Cardiac muscle cell (in vitro differentiated cells and primary cell): ENCODE measurements at places on chromosomes 16 and 17.

DNA sequence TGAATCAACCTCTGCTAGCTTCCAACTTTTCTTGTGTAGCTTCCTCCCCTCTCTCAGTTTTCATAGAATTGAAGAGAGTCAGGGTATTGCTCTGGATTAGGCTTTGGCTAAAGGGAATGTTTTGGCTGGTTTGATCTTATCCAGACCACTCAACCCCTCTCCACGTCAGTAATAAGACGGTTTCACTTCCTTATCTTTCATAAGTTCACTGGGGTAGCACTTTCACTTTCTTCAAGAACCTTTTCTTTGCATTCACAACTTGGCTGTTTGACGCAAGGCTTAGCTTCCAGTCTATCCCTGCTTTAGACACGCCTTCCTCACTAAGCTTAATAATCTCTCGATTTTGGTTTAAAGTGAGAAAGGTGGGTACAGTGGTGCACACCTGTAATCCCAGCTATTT lies 29.7 kb upstream of the OR1A2 start:
- no peak for DNase-seq

DNA sequence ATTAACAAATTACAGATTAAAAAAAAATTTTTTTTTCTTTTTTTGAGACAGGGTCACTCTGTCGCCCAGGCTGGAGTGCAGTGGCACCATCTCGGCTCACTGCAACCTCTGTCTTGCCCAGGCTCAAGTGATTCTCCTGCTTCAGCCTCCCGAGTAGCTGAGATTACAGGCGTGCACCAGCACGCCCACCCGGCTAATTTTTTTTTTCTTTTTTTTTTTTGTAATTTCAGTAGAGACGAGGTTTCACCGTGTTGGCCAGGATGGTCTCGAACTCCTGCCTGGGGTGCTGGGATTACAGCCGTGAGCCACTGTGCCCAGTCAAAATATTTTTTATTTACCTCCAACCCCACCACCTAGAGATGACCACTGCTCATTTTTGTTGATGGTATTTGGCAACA lies 25.5 kb downstream of the ACTG1 start:
- DNase-seq: no peak

DNA sequence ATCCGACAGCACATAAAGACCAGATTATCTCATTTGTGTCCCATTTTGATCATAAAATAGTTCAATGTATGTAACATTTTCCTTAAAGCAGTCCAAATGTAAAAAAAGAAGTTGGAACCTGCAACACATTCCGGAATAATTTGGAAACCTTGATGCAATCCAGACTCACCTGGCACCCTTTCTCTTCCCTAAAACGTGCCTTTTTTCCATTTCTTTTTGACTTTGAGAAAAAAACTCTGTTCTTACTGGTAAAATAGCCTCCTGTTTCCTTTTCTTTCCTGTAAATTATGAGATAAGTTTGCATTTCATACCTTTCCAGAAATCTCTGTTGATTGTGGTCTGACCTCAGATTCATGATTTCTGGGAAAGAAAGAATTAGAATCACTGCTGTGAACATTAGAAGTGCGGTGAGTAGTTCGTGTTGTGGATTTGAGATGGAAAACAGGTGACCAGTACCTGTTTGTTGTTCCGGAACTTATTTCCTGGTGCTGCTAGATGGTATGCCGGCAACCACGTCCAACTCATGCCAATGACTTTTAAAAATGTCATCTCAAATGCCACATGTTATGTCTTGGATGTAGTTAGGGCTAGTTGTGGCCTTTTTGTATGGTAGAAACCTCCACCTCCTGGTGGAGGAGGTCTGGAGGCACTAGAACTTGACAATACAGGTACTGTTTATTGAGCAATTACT lies 108.1 kb downstream of the SOCS1 start:
- DNase-seq: no peak

DNA sequence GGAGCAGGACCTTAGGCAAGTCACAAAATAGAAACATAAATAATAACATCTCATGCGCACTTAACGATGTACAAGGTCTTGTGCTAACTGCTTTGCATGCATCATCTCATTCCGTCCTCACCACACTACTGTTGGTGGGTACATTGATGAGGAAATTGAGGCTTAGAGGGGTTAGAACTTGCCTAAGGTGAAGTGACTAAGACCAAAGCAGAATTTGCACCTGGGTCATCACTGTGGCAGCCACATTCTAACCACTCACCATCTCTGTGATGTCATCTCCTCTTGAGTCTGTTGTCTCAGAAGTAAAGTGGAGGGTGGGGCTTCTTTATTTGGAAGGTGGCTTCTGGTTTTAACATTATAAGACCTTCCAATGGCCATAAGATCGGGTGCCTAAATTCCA lies 20.4 kb upstream of the TRIM25 start:
- DNase-seq: no peak

GRCh38 chr16:47779201-47780016 lies 318.3 kb downstream of the PHKB start:
- DNase-seq: peak; percentile 74

DNA sequence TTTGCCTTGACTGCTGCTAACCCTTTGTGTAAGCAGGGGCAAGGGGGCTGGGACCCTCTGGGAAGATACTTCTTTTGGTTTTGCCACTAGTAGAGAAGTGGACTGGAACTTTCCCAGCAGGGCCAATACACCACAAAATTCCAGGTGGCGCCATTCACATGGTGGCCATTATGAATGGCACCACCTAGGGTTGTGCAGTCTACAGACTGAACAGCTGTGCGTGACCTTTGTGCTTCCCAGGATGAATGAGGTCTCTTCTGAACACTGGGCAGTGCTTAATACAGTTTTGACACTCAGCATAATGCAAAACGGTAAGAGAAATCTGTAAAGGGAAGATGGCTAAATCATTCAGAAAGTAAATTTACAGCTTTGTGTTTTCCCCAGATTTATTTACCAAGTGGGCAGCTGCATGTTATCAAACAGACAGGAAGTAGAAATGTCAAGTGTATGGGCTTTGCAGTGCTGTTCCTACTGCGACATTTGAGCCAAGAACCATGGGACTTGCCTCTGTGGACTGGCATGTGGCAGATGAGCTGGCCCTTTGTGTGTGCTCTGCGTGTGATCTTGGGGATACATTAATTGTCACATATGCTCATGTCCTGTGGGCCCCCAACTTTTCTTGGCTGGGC lies 9.2 kb downstream of the SYT17 start:
- no peak for DNase-seq

- peak; percentile 56 for DNase-seq
Observed at GRCh38 chr16:66091471-66091891, 275.0 kb upstream of the CDH5 start.

DNA sequence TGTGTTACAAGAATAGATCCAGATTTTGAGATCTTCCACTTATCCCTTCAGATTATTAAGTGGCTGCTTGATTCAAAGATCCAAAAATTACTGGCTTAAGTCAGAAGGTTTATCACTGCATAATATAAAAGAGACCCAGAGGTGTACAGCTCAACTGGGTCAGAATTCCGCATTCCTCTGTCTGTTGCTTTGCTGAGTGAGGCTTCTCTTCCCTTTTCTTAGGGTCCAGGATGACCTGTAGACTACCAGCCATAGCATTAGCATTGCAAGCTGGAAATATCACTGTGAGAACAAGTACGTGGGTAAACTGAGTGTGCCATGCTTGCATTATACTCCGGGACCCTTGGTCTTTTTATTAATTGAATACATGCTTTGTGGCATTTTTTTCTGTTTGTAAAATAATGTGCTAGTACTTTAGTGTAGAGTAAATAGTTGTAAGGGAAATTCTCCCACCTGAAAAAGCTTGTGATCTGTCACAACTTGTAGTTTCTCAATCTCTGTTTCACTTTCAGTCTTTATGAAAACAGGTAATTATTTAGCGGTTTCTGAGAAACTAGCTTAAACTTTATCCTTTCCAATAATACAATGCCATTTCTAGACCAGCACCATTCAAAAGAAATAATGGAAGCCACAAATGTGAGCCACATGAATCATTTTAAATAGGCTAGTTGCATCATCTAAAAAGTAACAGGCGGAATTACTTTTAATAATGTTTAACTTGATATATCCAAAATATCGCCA lies 61.6 kb downstream of the TNRC6C start:
- no peak for DNase-seq

GRCh38 chr17:44043272-44043696 lies 23.2 kb downstream of the LSM12 start:
- peak; percentile 77 for DNase-seq

DNA sequence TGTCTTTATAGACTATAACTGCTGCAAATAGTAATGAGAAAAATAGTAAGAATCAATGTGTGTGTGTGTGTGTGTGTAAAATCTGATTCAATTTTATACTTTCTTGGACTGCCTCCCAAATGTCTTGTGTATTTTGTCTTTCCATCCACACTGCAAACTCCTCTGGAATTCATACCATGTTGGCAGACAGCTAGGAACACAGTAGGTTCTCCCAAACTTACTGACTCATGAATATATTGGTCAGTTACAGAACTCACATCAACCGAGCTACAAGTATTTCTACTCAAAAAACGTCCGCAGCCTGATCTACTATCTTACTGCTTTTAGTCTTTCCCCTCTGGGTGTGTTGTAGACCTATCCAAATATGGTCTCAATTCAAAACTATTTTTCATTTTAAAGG lies 542.7 kb upstream of the PSMD7 start:
- DNase-seq: peak; percentile 24

DNA sequence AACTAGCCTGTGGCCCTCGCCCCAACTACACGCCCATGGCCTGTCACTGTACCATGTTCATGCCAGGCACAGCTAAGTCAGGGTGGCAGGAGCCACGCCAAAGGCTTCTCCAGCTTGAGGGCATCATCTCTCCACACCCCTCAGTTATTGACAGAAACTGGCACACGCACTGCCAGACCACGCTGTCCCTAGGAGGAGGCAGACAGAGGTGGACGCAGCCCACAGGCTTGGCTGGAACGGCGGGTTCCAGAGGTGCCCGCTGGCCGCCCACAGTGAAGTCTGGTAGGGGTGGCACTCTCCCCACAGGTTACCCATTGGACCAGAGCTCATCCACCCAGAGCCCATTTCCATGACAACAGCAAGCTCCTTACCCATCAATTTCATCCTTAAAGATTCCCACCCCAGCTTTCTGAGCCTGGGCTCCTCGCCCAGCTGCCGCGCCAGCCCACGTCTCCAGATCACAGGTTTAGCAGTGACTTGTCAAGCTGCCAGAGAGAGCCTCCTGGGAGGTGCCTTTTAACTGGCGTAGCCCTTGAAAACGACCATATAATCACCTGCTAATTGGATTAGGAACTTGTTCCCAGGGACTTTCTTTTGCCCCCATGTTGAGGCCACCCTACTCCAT lies 27.9 kb downstream of the RPRML start:
- DNase-seq: peak; percentile 8

DNA sequence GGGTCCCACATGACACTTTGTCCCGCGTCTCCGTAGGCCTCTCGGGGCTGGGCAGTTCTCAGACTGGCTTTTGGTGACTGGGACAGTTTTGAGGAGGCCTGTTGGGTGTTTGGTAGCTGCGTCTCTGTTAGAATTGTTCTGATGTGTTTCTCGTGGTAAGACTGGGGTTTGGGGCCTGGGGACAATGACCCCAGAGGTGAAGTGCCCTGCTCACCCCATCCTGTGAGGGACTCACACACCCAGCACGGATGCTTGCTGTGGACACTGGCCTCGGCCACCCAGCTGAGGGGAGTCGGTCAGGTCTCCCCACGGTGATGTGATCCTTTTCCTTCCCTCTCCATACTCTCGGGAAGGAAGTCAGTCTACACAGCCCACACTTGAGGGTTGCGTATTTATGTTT lies 50.3 kb downstream of the METRNL start:
- DNase-seq: no peak

DNA sequence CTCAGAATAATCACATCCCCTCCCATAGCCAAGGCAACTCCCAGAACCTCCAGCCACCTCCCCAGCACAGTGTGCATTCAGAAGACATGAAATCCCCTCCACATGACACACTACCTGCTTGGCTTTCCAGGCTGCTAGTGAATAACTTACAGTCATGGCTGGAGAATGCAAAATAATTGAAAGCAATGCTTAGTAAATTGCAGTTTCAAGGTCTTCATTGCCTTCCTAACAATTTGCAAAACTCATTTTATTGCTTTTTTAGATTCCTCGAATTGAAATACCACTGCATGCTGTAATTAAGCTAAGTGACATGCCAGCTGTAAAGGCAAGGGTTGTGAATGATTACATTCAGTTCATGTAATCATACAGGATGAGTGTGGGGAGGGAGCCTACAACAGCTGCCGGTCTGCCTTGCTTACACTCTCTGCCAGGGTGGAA lies 29.0 kb upstream of the HOXB13 start:
- DNase-seq: no peak

DNA sequence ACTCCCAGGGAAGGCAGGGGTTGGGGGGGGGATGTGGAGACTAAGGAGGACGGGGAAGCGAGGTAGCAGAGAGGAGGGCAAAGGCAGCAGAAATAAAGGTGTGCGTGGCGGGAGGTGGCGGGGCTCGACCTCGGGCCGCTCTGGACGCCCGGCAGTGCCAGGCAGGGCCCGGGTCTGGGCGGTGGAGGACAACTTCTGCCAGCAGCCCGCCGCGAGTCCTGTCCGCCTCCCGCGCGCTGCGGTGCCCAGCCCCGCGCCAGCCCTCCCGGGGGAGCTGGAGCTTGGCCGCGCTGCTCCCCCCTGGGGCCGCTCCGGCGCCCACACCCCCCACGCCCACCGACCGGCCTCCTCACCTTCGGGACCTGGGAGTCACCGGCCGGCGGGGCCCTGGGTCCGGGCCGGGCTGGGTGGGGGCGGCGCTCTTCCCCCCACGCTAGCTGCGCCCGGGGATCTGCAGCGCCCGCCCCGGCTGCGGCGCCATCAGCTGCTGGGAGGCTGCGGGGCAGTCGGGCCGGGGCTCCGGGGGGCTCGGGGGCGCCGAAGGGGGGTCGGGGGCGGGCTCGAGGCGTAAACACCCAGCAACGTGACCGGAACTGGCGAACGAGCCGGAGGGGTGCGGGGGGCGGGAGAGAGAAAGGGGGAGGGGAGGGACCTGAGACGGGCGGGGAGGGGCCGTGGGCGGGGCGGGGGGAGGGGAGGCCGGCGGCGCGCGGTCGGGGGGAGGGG lies at the start of gene CCDC92B:
CCDC92B (minus strand) TSS at position 595 of the 726 bp plus-strand sequence. CDS start 14,507 bp downstream, outside the sequence.
- peak; percentile 9 for DNase-seq

DNA sequence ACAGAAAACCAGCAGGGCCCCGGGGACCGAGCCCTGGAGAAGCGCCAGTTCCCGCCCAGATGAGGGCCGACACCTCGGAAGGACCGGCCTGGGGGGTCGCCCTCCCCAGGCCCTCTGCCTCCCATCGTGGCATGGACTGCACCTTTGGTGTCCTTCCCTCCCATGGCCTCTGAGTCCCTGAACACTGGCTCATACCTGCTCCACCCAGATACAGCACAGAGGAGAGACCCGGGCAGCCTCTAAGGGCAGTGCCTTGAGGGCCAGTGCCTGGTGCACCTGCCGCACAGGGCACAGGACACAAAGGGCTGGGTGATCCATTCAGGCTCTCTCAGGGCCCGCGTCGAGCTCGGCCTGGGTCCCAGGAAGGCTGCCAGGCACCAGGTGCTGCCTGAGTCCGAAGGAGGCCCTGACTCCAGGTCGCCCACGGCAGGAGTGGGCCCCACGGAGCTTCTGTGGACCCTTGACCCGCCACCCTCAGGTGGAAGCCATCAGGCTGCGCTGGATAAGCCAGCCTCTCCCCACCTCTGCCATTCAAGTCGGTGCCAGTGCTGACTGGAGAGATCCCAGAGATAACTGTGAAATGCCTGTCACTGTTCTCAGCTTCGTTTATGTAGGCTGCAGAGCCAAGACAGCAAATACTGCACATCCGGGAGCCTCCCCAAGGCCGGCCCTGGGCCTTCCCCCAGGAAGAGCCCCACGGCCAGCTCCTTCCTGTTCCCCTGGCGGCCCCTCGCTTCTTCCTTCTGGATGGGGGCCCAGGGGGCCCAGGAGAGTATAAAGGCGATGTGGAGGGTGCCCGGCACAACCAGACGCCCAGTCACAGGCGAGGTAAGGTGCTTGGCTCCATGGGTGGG lies at the start of gene ZG16B:
ZG16B (plus strand) TSS at position 803 of the 854 bp plus-strand sequence. CDS start 139 bp downstream, outside the sequence.
- DNase-seq: no peak

GRCh38 chr17:62790564-62790986 lies 17.5 kb downstream of the MARCHF10 start:
- peak; percentile 33 for DNase-seq
